ENCODE measurements at places on chromosomes 7 and 10.

- peak; percentile 1 for DNase-seq
These were observed 28.7 kb downstream of the PNPLA8 start for GRCh38 chr7:108497082-108497725.

DNA sequence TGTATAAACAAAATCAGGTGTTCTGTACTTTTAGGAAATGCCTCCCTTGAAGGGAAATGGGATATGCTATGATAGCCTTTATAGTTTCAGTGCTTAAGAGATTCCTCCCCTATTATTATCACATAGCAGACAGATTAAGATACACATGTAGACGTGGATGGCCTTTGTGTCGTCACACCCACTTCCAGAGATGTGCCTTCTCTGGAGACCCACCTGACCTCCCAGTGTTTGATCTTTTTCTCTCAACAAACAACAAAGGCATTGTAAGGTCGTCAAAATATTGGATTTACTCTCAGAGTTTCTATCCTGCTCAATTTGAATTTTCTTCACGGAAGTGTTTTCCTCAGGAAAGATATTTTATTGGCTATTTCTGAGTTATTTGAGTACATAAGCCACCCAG is 25.7 kb upstream of the C1GALT1 start:
- DNase-seq, result no peak

GRCh38 chr7:151327659-151328058 is 14.0 kb upstream of the NUB1 start:
- DNase-seq, result no peak

DNA sequence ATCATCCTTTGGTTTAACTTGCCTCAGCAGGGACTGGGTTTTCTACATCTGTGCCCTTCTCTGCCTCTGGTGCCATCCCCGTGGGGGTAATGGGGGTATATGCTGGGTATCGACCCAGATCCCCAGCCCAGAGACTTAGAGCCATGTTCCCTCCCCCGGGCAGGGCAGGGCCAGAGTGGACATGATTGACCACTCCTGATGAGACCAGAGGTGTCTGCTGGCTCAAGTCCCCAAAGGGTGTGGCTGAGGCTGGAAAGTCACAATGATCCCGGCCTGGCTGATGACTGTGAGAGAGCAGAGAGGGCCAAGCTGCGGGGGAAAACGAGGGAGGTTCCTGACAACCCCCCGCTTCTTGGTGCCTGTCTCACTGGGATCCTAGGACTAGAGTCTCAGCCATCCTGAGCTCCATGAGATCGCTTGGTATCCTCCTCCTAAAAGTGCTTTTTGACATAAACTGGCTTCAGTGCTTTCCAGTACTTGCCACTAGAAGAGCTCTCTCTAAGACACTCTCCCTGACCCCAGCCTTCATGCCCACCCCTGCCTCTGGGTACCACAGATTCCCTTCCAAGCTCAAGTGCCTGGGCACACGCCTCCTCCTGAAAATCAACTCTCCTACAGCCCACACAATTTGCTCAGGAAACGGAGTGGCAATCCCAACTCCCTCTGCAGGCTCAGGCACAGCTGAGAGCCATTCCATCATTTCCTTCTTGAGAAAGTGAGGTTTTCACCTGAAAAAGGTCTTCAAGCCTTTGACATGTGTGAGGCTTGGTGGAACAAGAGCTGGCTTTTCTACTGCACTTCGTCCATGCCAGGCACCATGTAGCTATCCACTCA is 33.9 kb downstream of the DRGX start:
- no peak for DNase-seq

GRCh38 chr7:120995654-120996053 is 7.1 kb downstream of the CPED1 start:
- no peak for DNase-seq

DNA sequence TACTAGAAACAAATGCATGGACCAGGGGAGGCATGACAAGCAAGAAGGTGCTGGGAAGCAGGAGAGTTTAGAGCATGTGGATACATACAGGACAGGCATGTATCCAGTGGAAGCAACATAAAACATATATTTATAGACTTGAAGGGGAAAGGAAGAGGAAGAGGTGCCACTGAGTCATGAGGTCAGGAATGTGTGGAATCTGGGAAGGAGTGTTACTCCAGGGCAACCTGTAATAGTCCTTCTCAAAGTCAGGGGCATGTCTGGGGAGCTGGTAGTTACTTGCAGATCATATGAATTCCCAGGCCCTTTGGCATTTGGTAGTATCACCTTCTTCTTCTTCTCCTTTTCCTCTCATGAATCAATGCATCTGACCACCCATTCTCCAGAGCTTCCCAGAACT is 246.6 kb downstream of the XPNPEP1 start:
- no peak for DNase-seq

GRCh38 chr10:63901228-63901627 is 380.0 kb downstream of the REEP3 start:
- no peak for DNase-seq

DNA sequence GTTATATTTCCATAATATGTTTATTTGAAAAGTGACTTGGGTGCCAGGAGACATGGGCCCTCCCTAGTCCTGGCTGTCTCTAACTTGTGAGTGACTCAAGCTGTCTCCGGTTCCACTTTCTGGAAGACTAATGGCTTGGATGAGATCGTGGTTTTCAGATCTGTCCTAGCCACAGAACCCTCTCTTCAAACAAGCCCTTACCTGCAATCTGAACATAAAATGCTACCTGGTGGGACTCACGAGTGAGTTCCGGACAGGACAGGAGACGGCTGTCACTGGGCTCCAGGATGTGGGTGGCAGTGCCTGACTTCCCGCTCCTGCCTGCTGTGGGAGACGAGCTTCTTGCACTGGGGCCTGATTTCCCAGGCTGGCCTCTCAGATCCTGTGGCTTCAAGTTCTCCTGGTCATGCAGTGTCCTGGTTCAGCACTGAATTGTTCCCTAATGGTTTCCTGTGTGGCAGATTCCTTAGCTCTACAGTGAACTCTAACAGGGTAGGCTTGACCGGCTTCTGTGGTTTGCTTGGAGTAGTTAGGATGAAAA is 26.0 kb upstream of the PFKFB3 start:
- no peak for DNase-seq

- DNase-seq, result no peak
These were observed 10.1 kb upstream of the TMEM26 start for GRCh38 chr10:61463035-61463909.

GRCh38 chr10:116769791-116770190 is 27.4 kb upstream of the HSPA12A start:
- DNase-seq, result no peak

GRCh38 chr7:131454498-131454897 is 101.9 kb downstream of the PODXL start:
- DNase-seq, result no peak

DNA sequence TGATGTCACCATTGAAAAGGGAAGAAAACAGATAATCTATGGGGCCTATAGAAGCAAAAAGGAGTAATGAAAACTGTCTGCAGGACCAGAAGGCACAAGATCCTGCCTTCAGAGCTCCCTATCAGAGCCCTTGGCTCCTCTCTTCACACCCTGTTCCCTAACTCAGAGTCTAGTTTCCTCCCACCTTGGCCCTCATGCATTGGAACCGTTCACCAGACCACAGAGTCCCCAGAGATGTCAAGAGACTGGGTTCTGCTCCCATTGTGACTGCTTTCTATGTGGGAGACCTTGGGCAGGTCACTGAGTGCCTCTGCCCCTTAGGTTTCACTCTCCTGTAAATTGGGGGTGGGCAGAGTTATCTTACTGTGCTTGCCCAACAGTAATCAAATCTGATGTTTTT is 80.1 kb upstream of the RPA3 start:
- no peak for DNase-seq

DNA sequence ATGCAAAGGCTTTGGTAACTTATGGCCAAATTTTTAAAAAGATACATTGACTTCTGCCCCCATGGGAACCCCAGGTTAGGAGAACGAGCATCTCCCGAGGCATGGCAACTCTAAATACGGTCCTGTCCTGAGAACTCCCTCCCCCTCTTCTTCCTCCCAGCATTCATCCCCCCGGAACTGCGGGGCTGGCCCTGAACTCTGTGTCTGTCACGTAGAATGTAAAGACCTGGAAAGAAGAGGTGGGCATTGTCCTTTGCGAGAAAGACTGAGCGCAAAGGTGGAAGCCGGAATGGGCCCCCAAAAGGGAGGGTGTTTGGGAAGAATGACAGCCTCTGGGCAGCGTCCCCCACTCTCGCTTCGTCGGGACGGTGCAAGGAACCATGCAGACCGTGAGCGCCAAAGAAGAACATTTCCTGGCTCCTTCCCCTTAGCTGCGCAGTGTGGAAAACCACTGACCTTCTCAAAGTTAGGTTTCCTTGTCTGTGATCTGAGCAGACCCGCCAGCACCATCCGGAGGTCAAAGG is 21.0 kb downstream of the SHH start:
- no peak for DNase-seq
